ENCODE measurements at places on chromosomes 7 and 10.

GRCh38 chr10:76287856-76288255, 856.4 kb downstream of the LRMDA start:
- no peak for DNase-seq

DNA sequence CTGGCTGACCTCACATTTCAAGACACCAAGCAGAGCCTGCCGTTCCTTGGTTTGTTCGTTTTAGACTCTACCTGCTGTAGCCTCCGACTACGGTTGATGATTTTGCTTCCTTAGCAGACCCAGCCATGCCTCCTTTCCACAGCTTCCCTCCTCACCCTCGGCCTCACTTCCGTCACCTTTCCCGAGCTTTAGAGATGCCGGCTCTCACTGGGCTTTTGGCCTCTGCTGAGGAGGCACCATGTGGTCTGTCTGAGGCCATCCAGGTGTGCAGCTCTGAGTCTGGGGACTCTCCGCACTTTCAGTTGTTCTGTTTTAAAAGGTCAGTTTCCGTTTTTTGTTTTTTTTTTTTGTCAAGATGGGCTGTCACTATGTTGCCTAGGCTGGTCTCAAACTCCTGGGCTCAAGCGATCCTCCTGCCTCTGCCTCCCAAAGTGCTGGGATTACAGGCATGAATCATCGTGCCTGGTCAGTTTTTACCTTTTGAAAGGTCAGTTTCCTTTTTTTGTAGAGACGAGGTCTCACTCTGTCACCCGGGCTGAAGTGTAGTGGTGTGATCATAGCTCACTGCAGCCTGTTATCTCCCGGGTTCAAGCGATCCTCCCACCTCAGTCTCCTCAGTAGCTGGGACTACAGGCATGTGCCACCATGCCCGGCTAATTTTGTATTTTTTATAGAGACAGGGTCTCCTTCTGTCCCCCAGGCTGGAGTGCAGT, 11.7 kb downstream of the ORAI2 start:
- DNase-seq, result no peak

DNA sequence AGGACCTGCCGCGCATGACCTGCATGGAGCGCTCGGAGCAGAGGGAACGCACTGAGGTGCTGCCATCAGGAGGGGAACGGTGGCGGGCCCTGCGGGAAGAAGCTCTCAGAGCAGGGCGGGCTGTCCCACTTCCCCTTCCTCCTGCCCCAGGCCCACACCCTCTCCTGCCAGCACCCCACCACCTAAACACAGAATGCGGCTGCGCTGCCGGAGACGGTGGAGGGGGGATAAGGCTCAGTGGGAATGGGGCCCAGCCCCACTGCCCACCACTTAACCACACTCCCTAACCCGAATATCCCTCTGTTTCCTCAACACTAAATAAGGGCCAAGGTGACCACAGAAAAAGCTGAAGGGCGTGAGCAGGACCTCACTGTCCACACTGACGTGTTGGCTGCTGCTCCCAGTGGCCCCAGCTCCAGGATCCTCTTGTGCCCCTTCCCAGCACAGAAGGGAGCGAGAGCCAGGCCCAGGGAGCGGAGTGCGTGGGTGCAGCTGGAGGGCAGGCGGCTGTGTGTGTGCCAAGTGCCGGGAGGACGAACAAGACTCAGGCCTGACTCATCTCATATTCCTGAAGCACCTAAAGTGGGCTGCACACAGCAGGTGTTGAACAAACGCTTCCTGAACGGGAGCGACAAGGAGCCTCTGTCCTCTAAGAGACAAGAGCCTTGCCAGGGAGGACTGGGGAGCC, 116.8 kb downstream of the MAD1L1 start:
- peak; percentile 74 for DNase-seq

GRCh38 chr10:4099202-4099601, 314.2 kb upstream of the KLF6 start:
- no peak for DNase-seq
